ENCODE measurements at places on chromosomes 3 and 15. TPM values are rescaled to one million over a fixed set of nuclear protein-coding genes. Genes with fewer than 3 reads are reported as not detected.

Gene UBA7
- total RNA-seq, result 98.6 TPM

Gene IQCF5
- total RNA-seq, result not detected

Gene DTX3L
- 51.4 TPM for total RNA-seq

Gene ITGA11
- 1.6 TPM for total RNA-seq

Gene QRICH1
- total RNA-seq, result 123 TPM

Gene IL1RAP
- total RNA-seq, result 20.3 TPM

Gene PPP1R14D
- not detected for total RNA-seq

GRCh38 chr15:44157679-44158078, 37.4 kb downstream of the FRMD5 start:
- no peak for DNase-seq

- no peak for DNase-seq
These were observed 2.4 kb upstream of the ELP6 start for GRCh38 chr3:47515864-47516319.

DNA sequence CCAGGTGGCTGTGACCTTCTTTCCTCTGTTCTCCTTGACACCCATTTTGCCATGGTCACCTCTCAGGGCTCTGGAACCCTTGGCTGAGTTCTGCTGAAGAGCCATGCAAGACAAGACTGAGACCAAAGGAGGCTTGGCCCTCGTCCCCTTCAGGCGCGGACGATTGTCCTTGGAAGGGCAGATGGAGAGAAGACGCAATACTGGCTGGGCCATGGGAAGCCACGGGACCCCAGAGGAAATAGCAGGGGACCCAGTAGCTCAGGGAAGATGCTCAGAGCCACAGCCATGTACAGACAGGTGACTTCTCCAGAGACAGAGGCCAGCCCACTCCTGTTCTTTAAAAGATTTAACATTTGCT, 125.6 kb downstream of the SMAD6 start:
- DNase-seq, result no peak

All from activated T-cell treated with anti-CD3 and anti-CD28 coated beads, Interleukin-2, amount 50 U/mL, for 72 hours (primary cell).